Ureter (tissue), 1 donor: ENCODE measurements at places on chromosomes 3 and 15.

DNA sequence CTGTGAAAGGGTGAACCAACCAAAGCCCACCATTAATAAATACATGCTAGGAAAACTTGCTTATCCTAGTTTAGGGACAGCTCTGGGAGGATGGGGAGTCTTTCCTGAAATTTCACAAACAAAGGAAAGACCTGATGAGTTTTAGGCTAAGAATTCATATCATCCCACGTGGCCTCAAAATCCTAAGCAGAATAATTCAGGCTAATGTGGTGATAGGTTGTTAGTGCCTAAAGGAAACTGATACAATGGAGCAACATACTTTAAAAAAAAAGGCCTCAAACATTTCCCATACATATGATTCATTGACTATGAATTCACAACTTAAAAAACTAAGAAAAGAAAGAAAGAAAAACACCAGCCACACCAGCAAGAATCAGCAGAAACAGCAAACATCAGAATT, 126.9 kb upstream of the CNTN4 start:
- DNase-seq, result no peak

DNA sequence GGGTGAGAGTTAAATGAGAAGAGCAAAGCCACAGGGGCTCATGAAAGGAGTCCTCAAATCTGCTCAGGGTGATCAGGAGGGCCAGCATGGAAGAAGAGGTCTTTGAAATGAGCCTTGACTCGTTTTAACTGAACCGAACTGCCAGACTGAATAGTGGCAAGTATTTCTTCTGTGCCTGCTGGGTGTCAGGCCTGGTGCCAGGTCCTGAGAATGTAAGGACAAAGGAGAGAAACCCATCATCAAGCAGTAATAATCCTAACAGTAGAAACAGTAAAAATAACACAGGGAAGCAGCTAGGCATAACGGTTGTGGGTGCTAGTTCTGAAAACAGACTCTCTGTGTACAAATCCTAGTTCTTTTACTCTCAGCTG, 40.4 kb upstream of the SMAD3 start:
- DNase-seq, result no peak

DNA sequence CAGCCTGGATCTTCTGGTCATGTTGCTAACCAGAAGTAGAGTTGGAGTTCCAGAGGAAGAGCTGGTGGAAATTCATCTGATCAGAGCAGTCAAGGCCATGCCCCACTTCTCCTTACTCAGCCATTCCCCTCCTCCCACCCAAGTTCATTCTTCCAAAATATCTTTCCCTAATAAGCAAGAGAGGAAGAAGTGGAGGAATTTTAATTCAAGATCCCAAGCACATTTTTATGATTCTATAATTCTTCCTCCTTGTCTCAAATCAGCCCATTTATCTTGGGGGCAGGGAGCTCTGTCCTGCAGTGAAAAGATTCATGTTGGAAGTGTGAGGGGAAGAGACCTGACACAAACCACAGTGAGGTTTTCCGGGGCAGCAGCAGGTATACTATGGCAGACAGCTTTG, 85.0 kb upstream of the GALNT15 start:
- no peak for DNase-seq

DNA sequence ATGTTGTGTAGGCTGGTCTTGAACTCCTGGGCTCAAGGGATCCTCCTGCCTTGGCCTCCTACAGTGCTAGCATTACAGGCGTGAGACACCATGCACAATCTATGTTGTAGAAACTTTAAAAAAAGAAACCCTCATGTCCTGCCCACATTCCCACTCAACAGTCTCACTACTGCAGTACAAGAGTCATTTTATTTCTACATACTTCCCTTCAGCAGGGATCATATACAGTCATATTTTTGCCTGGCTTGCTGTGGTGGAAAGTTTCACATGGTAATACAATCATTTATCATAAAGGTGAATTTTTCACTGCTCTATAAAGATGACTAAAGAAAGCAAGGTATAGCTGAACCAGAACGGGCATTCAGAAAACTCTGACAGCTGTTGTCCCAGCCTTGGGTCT, 53.8 kb upstream of the PIK3CB start:
- no peak for DNase-seq

DNA sequence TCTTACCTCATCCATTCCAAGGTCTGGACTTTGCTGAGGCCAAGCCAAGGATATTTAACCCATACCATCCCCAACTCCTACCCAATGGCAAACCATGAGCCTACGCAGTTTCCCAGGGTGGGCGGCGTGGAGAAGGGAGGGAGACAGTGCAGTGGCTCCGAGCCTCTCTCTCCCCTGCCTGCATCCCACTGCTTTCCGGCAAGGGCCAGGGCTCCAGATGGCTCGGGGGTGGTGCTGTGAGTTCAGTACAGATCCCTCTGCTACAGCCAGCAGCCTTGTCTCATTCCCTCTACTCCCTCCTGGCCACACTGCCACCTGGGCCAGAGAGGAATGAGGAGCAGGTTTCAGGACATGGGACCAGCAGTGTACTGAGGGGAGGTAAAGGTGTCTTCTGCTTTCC, 44.3 kb upstream of the APEH start:
- DNase-seq, result no peak

- DNase-seq, result no peak
These were observed 68.9 kb upstream of the DCLK3 start for GRCh38 chr3:36833160-36833814.

GRCh38 chr15:39869858-39870515, 50.1 kb downstream of the GPR176 start:
- no peak for DNase-seq

DNA sequence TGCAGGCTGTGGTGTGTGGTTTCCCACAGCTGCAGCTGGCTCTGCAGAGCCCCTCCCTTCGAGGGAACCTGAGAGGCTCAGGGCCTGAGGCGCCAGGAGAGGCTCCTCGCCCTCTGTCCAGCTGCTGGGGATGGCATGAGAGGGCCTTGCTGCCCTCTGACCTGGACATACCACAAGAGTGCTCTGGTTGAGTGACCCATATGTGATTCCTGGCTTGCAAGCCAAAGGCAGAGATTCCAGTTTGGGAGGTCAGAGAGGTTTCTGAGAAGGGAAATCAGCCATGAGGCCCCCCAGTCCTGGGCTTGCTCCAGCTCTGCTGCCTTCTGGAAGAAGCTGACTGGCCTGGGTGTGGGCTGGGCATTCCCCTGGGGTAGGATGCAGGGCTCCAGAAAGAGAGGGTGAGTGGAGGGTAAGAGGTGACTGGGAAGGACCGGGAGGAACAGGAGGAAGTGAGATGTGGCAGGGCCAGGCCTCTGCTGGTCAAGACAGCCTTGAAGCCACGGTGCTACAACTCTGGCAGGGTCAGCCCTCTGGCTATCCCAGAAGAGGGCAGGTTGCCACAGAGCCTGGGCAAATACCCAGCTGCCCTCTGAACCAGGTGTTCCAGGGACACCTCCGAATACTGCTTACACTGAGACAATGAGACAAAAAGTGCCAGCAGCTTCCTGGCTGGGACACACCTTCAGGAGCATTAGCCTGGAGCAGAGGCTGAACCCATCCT, 16.0 kb upstream of the SRP14 start:
- DNase-seq, result peak; percentile 40

DNA sequence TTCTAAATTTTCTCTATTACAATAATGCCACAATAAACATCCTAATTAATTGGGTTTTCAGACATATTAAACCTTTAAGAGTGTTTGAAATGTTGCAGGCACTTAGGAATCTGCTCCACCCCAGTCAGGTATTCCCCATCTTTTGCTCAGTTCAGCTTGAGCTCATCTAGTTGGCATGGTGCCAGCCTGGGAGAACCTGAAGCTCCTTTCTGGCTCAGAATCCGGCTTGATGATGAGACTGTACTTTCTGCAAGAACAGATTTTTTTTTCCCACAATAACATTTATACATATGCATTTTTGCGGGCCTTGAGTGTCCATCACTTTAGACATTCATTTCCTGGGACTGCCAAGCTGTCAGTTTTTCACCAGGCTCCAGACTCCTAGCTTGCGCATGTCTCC, 7.7 kb upstream of the OXSR1 start:
- no peak for DNase-seq

- no peak for DNase-seq
These were observed 16.0 kb downstream of the CD200 start for GRCh38 chr3:112348943-112349342.

GRCh38 chr15:40944510-40945296, 8.6 kb upstream of the CHAC1 start:
- DNase-seq, result no peak

- no peak for DNase-seq
These were observed 559.8 kb upstream of the CBLB start for GRCh38 chr3:106428565-106428994.

GRCh38 chr15:100669260-100669659, 66.9 kb downstream of the ASB7 start:
- no peak for DNase-seq

DNA sequence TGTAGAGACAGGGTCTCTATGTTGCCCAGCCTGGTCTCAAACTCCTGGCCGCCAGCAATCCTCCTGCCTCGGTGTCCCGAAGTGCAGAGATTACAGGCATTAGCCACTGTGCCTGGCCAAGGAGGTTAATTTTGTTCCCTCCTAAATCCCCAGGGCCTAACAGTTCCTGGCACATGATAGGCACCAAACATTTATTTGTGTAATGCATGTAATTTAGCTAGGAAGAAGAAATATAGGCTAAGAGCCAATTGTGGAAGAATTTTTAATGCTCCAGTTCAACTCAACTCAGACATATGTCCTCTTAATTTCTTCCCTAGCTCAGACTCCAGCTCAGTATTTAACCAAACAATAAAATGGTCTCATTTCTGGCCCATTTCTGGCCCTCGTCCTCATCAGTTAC, 7.7 kb upstream of the ZNF592 start:
- DNase-seq, result no peak

GRCh38 chr3:153180860-153181372, 18.9 kb downstream of the RAP2B start:
- no peak for DNase-seq

- no peak for DNase-seq
These were observed 56.0 kb upstream of the KCNMB2 start for GRCh38 chr3:178480274-178480673.

DNA sequence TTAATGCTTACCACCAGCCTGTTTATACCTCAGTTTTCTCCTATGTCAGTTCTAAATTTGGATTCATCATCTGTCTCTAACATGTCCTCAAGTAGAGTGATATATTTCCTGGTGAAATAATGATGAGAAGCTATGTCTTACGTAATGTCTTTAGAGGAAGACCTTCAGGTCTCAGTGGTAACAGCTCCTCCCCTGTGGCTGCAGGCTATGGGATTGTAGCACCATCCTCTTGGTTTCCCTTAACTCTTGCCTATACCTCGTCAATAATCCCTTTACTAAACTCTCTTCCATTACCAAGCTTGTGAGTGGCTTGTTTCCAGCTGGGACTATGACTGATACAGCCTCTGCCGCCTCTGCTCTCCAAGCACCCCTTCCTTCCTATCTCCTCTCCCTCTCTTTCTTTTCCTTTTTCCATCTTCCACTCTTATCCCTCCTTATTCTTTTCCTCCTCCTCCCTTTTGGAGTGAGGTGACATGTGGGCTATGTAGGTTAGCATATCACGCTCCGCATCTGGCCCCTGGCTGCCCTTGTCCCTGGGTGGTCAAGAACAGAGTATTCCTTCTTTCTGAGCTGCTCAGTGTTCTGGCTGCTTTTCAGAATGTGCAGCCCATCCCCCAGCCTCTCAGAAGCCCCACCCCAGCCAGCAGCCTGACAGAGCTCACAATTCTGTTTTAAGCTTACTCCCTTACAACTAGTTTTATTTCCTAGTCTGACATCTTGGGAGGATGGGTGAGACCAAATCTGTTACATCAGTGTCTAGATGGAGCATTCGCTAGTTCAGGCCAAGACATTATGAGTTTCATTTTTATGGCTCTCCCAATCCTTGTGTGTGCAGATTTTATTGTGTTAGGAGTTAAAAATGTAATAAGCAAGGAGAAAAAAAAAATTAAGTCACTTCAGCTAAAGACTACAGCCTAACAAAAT, 75.0 kb upstream of the RNU6-1 start:
- peak; percentile 74 for DNase-seq

- peak; percentile 90 for DNase-seq
These were observed 12.9 kb downstream of the CD276 start for GRCh38 chr15:73697033-73697467.

DNA sequence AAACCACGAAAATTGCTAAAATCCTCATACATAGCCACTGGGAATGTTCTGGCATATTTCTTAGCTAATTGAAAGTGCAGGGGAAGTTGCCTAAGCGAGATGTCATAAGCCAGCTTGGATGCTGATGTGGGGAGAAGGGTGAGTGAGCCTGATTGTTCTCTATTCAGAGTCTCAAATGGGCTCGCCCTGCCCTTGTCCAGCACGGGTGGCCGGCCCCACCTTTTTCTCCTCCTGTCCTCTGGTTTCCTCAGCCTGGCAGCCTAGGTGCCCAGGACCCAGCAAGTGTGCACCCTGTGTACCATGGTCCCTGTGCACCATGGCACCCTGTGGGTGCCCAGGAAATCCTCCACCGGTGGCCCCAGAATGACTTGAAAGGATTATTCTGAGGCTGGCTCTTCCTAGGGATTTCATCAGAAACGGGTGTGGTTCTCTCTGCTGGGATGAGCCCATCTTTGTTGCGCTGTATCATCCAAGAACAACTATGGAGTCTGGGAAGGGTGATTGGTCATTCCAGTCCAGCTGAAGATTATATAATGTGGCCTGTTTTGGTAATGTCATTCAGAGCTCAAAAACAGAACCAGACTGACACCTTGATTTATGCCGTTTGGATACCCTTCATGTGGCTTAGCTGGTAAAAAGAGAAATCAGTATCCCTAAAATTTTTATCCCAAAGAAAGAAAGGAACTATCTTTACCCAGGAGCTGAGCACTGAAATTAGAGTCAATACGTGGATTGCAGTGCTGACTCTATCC, 150.8 kb upstream of the BHLHE40 start:
- DNase-seq, result peak; percentile 52

- no peak for DNase-seq
These were observed 1325.8 kb upstream of the ALCAM start for GRCh38 chr3:104040896-104041295.

- DNase-seq, result peak; percentile 38
These were observed 24.1 kb downstream of the ALS2CL start for GRCh38 chr3:46669191-46669999.

GRCh38 chr3:123371426-123371825, 77.5 kb downstream of the ADCY5 start:
- DNase-seq, result no peak

GRCh38 chr3:35745351-35745750, 106.0 kb downstream of the ARPP21 start:
- DNase-seq, result no peak
